ENCODE measurements at places on chromosomes 3 and 15.

DNA sequence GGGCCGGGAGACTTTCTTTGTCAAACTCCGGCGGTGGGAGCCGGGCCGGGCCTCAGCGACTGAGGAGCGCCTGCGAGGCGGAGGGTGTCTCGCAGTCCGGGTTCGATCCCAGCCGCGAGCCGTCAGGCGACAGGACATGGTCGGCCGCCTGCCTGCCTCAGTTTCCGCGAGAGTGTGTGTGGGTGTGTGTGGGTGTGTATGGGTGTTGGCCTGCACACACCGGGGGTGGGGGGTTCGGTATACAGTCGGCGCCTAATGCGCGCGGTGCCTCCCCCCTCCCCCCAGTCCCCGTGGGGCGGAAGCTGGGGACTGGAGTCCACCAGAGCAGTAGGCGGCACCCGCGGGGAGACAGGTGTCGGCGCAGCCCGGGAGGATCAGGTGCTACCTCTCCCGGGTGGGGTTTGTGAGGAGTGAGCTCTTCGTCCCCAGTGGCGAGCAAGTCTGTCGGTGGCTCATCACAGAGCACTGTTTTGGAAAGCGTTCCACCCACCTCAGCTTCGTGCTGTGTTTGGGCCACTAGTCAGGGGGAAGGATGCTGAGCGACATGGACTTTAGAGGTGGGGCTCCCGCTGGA lies 246.3 kb downstream of the GOLGA6L6 start:
- no peak for DNase-seq

- no peak for DNase-seq
Observed at GRCh38 chr3:128734523-128735189, 8.7 kb downstream of the RAB7A start.

GRCh38 chr3:120798346-120798745 lies 55.8 kb downstream of the GTF2E1 start:
- DNase-seq, result no peak

- no peak for DNase-seq
Observed at GRCh38 chr15:49823987-49824774, 203.3 kb downstream of the DTWD1 start.

- DNase-seq, result no peak
Observed at GRCh38 chr3:4997946-4998345, 18.7 kb downstream of the BHLHE40 start.

GRCh38 chr3:4948395-4948794 lies 30.8 kb upstream of the BHLHE40 start:
- no peak for DNase-seq

- DNase-seq, result no peak
Observed at GRCh38 chr3:114362815-114363214, 69.0 kb downstream of the TIGIT start.

DNA sequence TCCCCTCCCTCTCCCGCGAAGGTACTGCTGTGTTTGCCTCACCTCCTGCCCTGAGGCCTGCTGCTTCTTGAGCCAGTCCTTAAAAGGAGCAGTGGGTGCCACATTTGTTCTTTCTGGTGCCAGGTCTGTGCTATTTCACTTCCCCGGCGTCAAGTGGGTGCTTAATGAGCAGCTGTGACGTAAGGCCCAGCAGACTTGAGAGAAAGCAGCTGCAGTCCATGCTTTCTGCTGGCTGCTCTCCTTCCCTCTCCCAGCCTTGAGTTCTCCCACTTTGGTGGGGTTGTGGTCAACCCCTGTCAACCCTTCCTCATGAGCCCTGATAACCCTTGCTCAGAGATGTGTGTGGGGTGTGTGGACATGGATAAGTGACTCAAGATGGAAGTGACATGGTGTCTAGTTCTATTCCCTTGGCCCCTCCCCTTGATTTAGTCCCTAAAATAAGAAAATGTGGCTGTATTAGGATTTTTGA lies 6.9 kb downstream of the INAFM2 start:
- no peak for DNase-seq

GRCh38 chr3:176505878-176506621 lies 691.2 kb downstream of the TBL1XR1 start:
- DNase-seq, result no peak

DNA sequence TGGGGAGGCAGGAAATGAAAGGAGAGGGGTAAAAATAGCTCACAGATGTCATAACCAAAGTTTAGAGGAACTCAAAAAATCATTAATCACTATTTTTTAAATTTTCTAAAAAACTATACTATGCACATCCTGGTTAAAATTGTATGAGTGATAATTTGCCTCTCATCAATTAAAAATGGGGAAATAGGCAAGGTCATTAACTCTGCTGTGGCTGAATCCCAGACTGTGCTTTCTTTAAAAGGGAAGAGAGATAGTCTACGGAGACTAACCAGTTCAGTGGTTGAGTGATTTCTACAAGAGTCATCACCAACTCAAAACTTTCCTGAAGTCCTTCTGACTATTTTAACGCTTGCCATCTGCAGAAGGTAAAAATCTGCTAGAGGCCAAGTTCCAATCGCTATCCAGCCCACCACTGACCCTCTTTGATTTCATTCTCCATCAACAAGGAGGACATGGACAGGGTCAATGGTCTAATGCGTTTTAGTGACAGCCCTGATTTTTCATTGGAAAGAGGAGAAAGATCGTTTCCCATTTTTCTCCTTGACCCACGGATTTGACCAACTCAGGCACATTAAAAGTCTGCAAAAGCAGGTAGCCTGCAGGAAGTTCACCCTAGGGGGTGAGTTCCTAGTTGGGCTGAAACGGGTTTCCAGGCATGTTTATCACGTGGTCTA lies 850 bp downstream of the SUCLG2 start:
- DNase-seq, result no peak

DNA sequence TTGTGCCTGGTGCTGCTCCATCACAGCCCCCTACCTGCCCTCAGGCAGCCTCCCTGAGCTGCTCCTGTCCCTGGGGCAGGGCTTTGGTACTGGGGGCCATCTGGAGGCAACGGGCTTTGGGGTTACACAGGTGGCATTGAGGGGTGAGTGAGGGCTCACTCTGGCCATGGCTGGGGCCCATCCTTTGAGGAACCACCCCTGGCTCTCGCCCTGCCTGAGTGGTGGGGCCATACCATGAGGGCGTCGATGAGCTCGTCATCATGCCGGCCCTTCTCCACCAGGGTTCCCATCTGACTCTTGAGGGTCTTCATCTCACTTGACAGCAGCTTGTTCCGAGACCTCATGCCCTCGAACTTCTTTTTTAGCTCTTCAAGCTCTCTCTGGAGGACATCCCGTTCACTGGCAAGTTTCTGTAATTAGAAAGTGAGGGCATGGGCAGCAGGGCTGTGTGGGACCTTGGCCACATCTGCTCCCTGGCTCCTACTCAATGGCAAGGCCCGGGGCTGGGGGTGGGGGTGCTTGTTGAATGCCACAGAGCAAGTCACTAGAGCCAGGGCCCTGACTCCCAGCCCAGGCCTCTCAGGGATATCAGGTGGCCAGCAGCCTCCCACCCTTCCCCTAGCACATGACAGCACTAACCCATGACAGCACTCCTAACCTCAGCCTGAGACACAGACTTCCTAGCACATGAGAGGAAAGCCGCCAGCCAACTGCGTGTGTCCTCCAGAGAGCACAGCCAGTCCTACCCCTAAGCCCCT lies 33.5 kb downstream of the CCDC13 start:
- DNase-seq, result no peak

- no peak for DNase-seq
Observed at GRCh38 chr15:58037723-58038301, 27.7 kb downstream of the ALDH1A2 start.

- DNase-seq, result no peak
Observed at GRCh38 chr3:71311661-71312046, 271.9 kb downstream of the FOXP1 start.

- no peak for DNase-seq
Observed at GRCh38 chr15:95284933-95285421, 1045.5 kb upstream of the NR2F2 start.

DNA sequence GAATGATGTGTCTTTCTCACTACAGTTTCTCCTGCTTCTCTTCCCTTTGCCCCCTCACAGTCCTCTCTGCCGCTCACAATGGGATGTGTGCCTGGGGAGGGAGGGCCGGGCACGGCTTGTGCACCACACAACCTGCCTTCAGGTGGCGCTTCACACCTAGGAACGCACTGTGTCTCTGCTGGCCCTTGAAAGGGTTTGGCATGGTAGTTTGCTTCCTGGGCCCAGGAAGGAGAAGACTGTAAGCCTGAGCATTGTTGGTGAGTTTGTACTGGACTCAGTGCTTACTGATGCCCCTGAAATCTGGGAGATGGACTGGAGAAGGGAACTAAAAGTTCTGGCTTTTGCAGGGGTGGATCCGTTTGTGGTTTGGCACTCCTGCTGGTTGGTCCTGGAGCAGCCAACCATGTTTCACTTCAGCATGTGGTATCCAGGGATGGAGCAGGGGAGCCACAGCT lies 9.2 kb downstream of the ALPK3 start:
- DNase-seq, result no peak

DNA sequence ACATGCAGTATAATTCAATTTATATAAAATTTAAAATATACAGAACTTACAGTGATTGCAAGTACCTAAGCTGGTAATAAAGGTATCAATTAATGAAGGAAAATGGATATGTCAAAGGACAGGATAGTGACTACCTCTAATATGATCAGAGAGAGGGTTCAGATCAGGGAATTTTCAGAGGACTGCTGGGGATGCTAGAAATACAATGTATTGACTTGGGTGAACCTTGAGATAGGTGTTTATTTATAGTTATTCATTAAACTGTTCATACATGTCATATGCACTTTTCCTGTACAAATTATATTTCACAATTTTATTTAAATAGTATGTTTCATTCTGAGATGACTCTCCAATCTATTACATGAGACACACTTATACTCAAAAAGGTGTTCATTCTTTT lies 554.1 kb downstream of the FHIT start:
- DNase-seq, result no peak

DNA sequence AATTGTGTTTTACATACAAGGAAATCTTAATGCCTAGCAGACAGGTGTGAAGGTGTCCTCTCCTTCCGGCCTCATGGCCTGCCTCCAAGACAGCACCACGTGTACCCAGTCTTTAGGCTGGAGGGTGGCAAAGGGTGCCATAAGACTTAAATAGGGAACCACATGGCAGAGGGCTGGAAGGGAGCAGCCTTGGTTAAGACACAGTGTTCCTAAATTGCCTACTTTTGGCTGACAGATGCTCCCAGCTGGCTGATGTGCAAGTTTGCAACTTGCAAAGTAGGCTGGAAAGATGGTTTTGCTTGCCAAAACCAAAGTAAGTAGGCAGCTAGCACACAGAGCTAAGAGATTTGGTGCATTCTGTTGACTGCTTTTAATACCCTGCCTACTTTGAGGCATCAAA lies 45.2 kb downstream of the CCNB2 start:
- DNase-seq, result no peak

GRCh38 chr15:28957606-28958498 lies 72.1 kb downstream of the APBA2 start:
- no peak for DNase-seq

DNA sequence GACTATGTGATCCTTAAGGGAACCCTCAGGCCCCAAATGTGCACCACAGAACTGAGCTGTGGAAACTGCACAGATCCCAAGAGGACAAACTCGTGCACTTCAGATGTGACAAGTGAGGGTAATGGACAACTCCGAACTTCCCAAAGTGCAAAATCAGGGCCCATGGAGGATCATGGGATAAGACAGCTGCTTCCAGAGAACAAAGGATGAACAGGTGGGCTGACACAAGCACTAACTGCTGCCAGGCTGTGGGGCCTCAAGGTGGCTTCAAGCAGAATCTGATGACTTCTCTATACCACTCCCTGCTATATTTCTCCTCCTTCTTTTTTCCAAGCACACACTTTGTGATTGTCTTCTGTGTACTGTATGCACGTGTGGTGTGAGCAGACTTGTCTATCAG lies 5.4 kb downstream of the TARS3 start:
- no peak for DNase-seq

DNA sequence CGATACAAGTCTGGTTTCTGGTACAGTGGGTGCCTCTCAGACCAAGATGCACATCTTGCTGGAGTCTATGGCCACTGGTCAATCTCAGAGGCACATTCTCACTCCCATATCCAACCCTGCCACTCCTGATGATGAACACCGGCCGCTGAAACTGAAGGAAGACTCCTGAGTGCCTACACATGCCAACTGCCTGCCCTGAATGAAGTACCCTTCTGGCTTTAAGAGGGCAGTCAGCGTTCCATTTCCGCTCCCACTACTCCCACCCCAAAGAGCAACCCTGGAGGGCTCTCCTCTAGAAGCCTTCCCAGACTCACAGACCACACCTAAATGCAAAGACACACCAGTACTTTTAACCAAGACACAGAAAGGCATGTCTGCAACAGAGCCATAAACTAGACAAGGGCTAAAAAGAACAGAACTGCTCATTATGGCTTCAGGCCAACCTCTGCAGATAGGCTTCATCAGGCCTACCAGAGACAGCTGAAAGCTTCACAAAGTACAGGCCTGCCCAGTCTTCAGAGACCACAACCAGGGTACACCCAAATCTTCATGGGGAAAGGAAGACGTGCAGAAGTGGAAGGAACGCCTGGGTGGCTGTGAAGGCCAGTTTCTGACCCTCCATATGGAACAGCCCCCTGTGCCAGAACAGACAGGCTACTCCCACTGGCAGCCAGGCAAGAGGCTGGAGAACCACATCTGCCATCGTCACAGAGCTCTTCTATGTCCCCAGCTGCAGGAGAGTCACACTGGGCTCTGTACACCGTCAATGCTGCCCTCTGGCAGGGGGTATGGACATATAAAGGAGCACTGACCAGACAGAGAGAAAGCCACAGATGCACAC lies 14.3 kb downstream of the ANP32A start:
- DNase-seq, result no peak

GRCh38 chr3:194852345-194852744 lies 166.7 kb downstream of the FAM43A start:
- no peak for DNase-seq

DNA sequence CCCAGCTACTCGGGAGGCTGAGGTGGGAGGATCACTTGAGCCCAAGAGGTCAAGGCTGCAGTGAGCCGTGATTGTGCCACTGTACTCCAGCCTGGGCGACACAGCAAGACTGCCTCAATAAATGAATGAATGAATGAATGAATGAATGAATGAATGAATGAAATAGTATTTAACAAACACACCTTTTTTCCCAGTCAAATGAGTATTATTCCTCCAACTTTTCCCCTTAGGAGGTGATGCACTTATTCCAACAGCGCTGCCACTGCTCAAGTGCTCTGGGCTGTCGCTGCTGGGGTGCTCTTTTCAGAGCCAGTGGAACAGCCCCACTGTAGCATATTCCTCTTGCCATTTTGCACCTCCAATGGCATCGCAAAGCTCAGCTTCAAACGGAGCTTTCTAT lies 66.8 kb upstream of the RAD18 start:
- no peak for DNase-seq

GRCh38 chr15:51907136-51907862 lies 64.3 kb downstream of the LEO1 start:
- no peak for DNase-seq

- DNase-seq, result no peak
Observed at GRCh38 chr3:136277115-136277514, 27.0 kb downstream of the PCCB start.

- DNase-seq, result no peak
Observed at GRCh38 chr3:87351937-87352336, 75.6 kb upstream of the POU1F1 start.

GRCh38 chr3:6601374-6601773 lies 259.5 kb upstream of the GRM7 start:
- DNase-seq, result no peak
